Sciatic nerve (tissue), 2 donors: ENCODE measurements at places on chromosomes 4 and X. TPM values are rescaled to one million over a fixed set of nuclear protein-coding genes. Genes with fewer than 3 reads are reported as not detected.

Gene DSPP
- total RNA-seq: not detected

Gene GRPR
- total RNA-seq: 0.40 TPM

Gene HMGB2
- 54.1 TPM for total RNA-seq

Gene LRBA
- 34.5 TPM for total RNA-seq

Gene SSX1
- total RNA-seq: not detected

Gene LNX1
- total RNA-seq: 7.9 TPM

Gene PRR32
- not detected for total RNA-seq

Gene SLC9B2
- 19.0 TPM for total RNA-seq

Gene ADH6
- total RNA-seq: not detected

Gene CT45A1
- total RNA-seq: not detected

Gene NSG1
- 12.2 TPM for total RNA-seq

Gene FHDC1
- total RNA-seq: 3.9 TPM

Gene SORCS2
- 52.5 TPM for total RNA-seq

Gene MED12
- 65.1 TPM for total RNA-seq

Gene PCDH18
- 34.4 TPM for total RNA-seq

Gene EDA
- total RNA-seq: 9.2 TPM

Gene ARMCX4
- 34.1 TPM for total RNA-seq

Gene GPR173
- 13.2 TPM for total RNA-seq

Gene CT45A8
- not detected for total RNA-seq

Gene SCD5
- total RNA-seq: 50.6 TPM

Gene FGD1
- 7.3 TPM for total RNA-seq

Gene ZXDB
- total RNA-seq: 9.5 TPM

Gene GPR50
- total RNA-seq: not detected

Gene SYN1
- 2.9 TPM for total RNA-seq

Gene NALF2
- total RNA-seq: not detected

Gene FAM9C
- total RNA-seq: not detected

Gene PPP2R2C
- 0.58 TPM for total RNA-seq

Gene RHOXF2B
- not detected for total RNA-seq

Gene DUSP21
- total RNA-seq: not detected

Gene MAN2B2
- 27.2 TPM for total RNA-seq

Gene DRP2
- total RNA-seq: 381 TPM

Gene BMP3
- total RNA-seq: 14.8 TPM

Gene ARX
- not detected for total RNA-seq

Gene CT55
- not detected for total RNA-seq

Gene TCEAL6
- total RNA-seq: not detected

Gene SLC2A9
- 7.4 TPM for total RNA-seq

Gene SLC9A6
- total RNA-seq: 21.4 TPM

Gene GABRG1
- total RNA-seq: 1.4 TPM

Gene TMEM144
- total RNA-seq: 11.9 TPM

Gene CPZ
- total RNA-seq: 7.0 TPM

Gene MUC7
- total RNA-seq: not detected

Gene TLR6
- 8.2 TPM for total RNA-seq

Gene ARMCX2
- 49.8 TPM for total RNA-seq

Gene APBB2
- 147 TPM for total RNA-seq

Gene C4orf50
- total RNA-seq: 0.09 TPM
